ENCODE measurements at places on chromosomes 12 and 14. TPM values are rescaled to one million over a fixed set of nuclear protein-coding genes. Genes with fewer than 3 reads are reported as not detected.
A peak's percentile ranks its signal among the peaks of the same experiment; 100 is the strongest.

Gene NEMP1
- total RNA-seq = 6.6 TPM

DNA sequence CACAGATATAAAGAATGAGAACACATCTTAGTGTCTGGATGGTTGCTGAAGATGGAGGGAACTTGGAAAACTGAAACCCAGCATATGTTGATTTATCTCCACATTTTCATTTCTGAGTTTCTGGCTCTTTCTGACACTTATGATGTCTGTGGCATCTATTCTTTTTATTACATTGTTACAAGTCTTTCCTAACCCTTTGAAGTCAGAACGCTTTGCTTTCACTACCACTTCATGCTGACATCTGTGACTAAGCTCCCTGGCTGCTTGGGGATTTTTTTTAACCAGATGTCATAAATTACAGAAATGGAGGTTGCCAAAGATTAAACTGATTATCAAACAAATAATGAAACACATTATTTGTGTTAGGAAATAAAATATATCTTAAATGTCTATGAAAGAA lies 188.7 kb downstream of the KITLG start:
- DNase-seq = no peak

- DNase-seq = no peak
Measured at GRCh38 chr12:10563966-10564365, 49.4 kb downstream of the MAGOHB start.

DNA sequence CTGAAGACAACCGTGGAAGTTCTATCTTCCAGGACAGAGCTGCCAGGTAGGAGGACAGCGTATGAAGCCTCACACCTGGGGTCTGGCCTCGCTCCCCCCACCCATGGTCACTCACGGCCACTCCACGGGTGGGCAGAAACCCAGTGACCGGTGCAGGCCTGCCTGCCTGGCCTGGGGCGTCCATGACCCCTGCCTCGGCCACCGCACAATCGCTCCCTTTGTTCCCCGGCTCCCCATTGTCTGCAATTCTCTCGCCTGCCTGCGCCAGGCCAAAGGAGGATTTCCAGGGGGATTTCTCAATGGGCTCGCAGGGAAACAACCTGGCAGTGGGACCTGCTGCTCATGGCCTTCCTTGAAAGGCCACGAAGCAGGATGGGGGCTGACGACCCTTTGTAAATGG lies 22.6 kb downstream of the CCDC85C start:
- DNase-seq = no peak

DNA sequence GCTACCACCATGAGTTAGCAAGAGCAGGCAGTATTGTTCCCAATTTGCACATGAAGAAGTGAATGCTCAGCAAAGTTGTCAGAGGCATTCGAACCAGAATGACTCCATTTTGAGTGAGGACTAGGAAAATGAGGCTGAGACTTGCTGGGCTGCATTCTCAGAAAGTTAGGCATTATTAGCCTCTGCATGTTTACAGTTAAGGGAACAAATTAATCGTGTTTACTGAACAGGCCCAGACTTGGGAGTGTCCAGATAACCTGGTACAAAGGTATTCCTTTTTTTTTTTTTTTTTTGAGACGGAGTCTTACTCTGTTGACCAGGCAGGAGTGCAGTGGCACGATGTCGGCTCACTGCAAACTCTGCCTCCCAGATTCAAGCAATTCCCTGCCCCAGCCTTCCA lies 22.5 kb upstream of the VWF start:
- no peak for DNase-seq

DNA sequence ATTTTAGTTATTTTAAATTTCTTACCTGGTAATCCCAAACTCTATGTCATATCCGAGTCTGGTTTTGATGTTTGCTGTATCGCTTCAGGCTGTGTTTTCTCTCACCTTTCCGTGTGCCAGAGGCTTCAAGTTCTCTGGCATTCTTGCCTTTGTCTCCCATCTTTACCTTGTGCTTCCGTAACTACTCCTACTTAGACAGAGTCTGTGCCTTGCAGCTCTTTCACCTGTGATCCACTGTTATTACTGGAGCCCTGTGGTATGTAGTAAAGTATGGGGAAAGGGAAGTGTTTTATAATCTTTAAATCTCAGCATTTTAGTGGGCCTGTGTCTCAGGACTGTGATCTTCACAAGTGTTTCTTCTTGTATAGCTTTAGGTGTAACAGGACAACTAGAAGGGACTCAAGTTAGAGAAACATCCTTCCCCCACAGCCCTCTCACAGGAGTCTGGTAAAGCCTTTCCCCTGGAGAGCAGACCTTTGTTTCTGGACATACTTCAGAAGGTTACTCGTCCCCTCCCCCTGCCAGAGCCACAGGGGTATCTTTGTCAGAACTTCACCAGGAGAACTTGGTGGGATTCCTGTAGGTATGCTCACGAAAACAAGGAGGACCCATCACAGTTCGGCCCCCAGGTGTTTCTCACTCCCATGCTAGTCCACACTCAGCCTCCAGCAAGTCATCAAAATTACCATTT lies 11.1 kb downstream of the IFNG start:
- no peak for DNase-seq

DNA sequence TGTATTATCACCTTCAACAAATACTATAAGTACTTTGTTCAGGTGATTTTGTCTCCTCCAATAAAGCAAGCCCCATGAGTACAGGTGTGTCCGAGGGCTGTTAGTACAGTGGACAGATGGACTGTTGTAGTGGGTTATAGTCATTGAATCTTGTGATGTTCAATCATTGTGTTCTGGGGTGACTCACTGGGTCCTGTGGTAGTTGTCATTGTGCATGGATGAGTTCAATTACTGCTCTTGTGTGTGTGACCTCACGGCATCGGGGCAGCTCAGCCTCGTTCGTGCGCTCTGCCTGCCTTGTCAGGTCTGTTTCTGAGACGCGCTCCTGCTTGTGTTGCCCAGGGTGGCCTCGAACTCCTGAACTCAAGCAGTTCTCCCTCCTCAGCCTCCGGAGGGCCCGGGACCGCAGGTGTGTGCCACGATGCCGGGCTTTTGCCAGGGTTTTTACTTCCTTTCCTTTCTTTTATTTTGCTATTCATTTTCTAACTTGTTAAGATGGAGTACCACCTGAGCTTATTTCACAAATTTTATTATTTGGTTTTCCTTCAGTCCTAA lies 72.2 kb downstream of the DDX51 start:
- DNase-seq = no peak

- DNase-seq = no peak
Measured at GRCh38 chr12:15522574-15523187, 200.4 kb downstream of the PTPRO start.

- peak; percentile 27 for DNase-seq
Measured at GRCh38 chr12:127677537-127678131, 589.3 kb upstream of the TMEM132C start.

DNA sequence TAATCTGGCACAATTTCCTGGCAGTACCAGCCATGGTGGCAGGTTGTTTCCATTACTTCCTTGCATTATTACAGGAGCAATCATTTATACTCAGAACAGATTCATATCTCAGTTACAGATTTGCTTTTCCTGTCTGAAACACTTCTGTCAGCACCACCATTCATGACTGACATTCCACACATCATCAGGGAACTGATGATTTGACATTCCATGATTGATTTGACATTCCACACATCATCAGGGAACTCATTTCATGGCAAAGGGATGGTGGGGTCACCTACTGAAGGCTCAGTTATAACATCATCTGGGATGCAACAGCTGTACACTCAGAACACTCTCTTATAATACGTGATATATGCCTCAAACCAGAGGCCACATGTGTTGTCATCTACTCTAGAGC lies 30.9 kb upstream of the RERGL start:
- DNase-seq = no peak

- no peak for DNase-seq
Measured at GRCh38 chr14:55986069-55986468, 132.1 kb upstream of the PELI2 start.

DNA sequence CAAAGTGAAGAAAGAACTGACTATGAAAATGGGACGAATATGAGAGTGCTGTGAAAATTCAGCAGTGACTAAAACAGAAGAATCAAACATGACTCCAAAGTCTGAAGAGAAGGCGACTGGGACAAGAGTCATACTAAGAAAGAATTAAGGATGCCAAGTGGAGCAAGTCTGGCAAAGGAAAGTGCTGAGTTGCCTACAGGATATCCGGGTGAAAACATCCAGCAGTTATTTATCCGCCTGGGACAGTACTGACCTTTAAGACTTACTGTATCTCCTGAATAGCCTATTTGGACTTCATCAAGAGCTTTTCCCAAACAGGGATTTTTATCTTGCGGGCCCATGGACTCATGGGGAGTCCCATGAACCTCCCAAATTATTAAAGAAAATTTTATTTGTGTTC lies 41.1 kb downstream of the KICS2 start:
- DNase-seq = peak; percentile 19

Data from thoracic aorta (tissue), 2 donors.